ENCODE measurements at places on chromosomes 2 and 18.
A peak's percentile ranks its signal among the peaks of the same experiment; 100 is the strongest.

DNA sequence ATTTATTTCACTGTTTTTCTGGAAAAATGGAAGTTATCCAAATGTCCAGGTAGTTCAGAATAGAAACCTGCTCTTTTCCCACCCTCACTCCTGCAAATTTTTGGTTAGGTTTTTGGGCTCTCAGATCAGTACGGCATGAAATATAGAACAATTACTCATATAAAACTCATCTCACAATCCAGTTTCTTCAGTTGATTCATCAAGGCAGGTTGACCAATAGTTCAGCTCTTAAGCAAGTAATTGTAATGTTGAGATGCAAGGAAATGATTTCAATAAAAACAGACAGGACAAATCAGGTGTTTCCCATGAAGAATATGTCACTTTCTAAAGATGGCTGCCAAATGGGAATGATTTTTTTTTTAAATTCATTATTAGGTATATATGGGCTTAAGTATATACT, 2.0 kb downstream of the RAB27B start:
- DNase-seq = no peak

DNA sequence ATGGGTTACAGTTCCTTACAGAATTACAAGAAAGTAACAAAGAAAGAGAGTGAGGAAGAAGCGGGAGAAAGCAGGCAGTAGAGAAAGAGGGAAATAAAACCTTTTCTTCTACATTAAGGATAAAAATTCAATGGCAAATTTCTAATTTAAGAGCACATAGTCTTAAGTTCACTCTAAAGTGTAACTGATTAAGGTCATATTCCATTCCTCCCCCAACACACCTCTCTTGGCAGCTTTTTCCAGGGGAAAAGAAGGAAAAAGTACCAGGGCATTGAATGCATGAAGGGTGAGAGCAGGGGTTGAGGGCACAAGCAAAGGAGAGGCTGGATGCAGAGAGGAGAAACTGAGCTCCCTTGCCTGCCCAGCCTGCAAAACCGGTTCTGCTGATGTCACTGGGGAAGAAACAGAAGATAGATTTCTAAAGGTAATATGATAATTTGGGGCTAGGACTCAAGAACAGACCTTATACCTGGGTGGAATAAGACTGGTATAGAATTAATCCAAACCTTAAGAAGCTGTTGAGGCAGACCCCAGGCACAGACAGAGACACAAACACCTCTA, 4.6 kb downstream of the ACMSD start:
- DNase-seq = no peak

GRCh38 chr2:118168615-118169014, 80.3 kb downstream of the INSIG2 start:
- DNase-seq = no peak

DNA sequence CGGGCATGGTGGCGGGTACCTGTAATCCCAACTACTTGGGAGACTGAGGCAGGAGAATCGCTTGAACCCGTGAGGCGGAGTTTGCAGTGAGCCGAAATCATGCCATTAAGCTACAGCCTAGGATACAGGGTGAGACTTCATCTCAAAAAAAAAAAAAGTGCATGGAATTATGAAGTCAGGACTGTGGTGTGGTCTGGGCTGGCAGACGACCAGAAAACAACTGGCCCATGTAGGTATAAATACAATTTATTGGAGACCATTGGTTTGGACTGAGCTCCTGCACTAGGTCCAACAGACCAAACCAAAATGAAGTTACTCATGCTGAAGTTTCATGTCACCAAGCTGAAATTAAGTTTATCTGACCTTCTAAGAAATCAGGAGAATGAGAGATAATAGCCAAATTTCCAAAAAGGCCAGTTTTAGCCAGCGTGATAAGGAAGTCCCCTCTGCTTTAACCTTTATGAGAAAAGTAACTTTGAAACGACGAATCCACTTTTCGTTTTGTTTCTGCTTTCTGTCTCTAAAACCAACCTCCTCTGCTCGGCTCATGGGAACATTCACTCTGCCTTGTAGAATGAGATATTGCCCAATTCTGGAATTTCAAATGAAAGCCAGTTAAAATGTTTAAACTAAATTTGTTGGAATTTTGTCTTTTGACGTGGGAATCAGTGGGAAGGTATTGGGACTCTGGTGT, 17.7 kb upstream of the RAB10 start:
- no peak for DNase-seq

- DNase-seq = no peak
Observed at GRCh38 chr2:183250061-183250460, 125.8 kb downstream of the NUP35 start.

DNA sequence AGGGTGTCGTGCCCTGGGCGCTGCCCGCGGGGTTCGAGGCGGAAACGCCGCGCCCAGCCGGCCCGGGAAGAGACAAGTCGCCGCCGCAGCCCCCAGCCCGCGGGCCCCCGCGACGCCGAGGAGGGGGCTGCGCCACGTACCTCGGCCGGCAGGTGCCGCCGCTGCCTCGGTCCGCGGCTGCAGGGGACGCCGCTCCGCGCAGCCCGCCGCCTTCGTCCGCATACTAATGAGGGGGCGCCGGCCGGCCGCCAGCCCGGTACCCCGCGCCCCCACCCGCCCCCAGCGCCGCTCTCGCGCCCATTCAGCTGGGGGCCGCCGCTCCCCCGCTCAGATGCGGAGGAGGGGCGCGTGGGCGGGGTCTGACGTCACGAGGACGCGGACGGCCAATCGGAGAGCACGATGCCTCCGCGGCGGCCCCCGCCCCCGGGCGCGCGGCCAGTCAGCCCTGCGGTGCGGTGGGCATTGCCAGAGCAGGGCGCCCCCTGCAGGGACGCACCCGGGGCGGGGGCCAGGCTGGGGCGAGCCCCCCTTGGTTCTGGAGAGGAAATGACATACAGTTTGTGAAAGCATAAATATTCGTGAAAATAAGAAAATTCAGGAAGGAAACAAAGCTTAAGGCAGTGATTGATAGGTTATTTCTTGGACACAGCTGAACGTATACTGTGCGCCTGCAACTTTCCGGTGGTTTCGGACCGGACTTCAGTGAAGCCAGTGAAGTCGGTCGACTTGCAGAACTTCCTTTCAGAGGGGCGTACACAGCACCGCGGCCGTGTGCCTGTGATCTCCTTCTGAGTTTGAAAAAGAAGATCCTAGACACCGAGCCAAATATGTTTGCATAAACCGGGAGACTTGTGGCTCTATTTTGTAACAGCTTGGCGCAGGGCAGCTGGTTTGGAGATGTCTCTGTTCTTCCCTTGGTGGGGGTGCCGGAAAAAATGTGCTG, at the start of gene ST3GAL5:
ST3GAL5 (minus strand) TSS at position 307 of the 943 bp plus-strand sequence; CDS start at position 222, 85 bp downstream.
- DNase-seq = peak; percentile 67

DNA sequence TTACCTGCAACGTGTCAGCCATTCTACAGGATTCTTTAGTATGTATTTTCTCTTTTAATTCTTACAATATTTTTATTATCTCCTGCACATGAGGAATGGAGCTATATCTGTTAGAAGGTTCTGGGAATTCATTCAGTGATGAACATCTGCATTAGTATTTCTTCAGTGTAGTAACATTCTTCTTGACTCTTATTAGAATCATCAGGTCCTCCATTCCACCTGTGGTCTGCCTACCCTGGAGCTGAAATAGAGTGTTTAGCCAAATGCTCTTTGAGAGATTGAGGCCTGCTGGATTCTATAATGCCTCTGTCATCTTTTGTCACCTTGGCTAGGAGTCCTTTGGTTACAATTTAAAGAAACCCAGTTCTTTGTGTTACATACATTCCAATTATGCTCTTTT, 54.4 kb downstream of the RHBDD1 start:
- no peak for DNase-seq

- DNase-seq = no peak
Observed at GRCh38 chr18:43322132-43322531, 44.8 kb upstream of the SYT4 start.

- no peak for DNase-seq
Observed at GRCh38 chr2:235439959-235440662, 53.7 kb upstream of the AGAP1 start.

DNA sequence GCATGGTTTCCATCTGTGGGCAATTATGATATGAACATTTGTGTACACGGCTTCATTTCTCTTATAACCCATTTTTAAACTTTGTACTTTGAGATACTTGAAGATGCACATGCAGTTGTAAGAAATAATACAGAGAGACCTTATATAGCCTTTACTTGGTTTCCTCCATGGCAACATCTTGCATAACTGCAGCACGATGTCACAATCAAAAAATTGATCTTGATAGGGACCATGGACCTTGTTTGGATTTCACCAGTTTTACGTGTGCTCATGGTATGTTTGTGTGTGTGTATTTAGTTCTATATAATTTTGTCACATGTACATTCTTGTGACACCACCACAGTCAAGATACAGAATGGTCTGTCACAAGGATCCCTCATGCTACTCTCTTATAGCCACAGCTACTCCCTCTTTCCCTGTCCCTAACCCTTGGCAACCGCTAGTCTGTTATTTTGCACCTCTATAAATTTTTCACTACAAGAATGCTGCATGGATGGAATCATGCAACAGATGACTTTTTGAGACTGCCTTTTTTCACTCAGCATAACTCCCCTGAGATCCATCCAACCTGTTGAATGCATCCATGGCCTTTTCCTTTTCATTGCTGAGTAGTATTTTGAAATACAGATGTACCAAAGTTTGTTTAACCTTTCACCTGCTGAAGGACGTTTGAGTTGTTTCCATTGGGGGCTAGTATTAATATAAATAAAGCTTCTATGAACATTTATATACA, 19.4 kb upstream of the MLPH start:
- DNase-seq = no peak

DNA sequence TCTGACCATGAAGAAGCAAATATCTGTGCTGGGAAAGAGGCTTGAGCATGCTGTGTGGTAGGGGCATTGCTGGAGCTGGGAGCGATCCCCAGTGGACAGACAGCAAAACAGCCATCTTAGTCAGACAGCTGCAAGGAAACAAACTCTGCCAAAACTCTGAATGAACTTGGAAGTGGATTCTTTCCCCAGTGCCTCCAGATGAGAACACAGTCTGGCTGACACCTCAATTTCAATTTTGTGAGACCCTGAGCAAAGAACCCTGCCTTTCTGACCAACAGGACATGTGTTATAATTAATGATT, 23.2 kb upstream of the FAP start:
- DNase-seq = no peak

- no peak for DNase-seq
Observed at GRCh38 chr18:36186461-36187192, 670 bp upstream of the MOCOS start.

GRCh38 chr2:236576953-236577352, 7.3 kb downstream of the ACKR3 start:
- DNase-seq = no peak

DNA sequence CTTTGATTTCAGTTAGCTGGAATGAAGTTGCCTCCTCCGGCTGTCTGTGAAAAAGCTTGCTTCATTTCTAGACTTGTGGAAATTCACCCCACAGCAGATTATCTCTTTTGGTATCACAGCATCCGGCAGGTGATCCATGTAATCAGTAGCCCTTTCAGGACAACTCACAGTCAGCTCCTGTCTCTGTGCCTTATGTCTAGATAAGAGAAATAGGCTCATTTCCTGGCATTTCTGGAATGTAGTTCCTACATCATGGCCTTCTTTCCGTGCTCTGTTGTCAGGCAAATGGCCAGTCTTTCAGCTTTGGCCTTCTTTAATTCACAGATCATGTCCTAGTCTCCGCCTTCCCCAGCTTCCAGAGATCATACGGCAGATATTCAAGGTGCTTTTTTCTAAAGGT, 455.4 kb downstream of the NUP35 start:
- no peak for DNase-seq

DNA sequence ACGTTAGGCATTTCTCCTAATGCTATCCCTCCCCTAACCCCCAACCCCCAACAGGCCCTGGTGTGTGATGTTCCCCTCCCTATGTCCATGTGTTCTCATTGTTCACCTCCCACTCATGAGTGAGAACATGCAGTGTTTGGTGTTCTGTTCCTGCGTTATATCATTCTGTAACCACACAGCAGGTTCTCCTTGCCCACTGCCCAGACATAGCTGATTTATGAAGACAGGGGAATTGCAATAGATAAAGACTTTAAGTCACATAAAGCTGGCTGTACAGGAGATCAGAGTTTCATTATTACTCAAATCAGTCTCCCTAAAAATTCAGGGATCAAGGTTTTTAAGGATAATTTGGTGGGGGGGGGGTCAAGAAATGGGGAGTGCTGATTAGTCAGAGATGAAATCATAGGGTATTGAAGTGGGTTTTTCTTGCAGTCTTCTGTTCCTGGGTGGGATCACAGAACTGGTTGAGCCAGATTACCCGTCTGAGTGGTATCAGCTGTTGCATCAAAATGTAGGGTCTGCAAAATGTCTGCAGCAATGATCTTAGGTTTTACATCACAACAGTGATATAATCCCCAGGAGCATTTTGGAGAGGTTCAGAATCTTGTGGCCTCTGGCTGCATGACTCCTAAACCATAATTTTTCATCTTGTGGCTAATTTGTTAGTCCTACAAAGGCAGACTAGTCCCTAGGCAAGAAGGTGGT, 392.1 kb upstream of the KCNJ3 start:
- DNase-seq = no peak

DNA sequence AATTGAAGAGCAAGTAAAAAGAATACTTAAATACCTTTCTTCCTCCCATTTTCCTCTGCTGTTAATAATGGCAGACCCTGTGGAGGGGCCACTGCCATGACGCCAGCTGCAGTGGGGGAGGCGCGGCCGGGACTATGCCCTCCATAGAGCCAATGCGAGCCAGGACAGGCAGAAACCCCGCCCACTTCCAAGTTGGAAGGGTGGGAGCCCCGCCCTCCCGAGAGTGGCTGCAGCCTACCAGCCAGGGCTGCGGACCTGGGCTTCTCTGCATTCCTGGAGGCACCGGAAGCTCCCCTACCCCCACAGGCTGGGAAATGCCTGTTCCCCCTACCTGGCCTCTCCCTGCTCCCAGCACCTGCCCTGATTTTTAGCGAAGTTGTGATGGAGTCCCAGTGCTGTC, 439.4 kb upstream of the CDH19 start:
- DNase-seq = no peak

DNA sequence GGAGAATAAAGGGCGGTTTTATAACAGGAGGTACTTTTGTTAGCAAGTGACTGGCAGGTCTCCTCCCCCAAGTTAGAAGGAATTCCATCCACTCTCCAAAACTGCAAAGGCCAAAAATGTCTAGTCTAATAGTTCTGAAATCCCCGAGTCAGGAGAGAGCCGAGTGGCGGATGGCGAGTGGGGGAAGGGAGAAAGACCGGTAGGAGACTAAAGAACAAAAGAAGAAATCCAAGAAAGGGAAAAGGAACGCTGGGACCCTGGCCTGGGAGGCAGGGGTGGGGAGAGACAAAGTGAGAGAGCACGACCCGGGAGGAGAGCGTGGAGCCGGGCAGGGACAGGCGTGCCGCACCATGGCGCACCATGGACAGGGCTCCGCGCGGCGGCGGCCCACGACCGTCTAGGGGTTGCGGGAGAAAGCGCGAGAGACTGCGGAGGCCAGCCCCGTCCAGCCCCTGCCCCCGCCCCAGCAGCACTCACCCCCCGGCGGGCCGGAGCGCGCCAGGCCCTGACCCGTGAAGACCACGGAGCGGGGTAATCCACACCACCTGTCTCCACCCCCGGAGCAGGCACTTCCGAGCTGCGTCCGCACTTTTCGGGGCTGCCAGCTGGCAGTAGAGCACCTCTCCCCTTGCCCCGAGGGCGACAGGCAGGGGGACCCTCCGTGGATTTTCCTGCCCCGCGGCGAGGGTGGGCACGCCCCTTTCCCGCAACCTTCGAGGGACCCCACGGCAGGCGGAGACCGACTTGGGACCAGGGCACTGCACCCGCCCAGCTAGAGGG, 1.6 kb downstream of the CDH2 start:
- no peak for DNase-seq

GRCh38 chr2:69582582-69583176, 60.9 kb downstream of the AAK1 start:
- no peak for DNase-seq
